ENCODE measurements at places on chromosomes 2 and 18.

- no peak for DNase-seq
These were observed 45.1 kb downstream of the ARHGEF33 start for GRCh38 chr2:38934742-38935141.

GRCh38 chr18:75071484-75071785 lies 137.5 kb downstream of the PTGR3 start:
- no peak for DNase-seq

- no peak for DNase-seq
These were observed 638.0 kb downstream of the NYAP2 start for GRCh38 chr2:226037526-226037925.

GRCh38 chr2:226117510-226118065 lies 682.0 kb downstream of the IRS1 start:
- DNase-seq = peak; percentile 65

DNA sequence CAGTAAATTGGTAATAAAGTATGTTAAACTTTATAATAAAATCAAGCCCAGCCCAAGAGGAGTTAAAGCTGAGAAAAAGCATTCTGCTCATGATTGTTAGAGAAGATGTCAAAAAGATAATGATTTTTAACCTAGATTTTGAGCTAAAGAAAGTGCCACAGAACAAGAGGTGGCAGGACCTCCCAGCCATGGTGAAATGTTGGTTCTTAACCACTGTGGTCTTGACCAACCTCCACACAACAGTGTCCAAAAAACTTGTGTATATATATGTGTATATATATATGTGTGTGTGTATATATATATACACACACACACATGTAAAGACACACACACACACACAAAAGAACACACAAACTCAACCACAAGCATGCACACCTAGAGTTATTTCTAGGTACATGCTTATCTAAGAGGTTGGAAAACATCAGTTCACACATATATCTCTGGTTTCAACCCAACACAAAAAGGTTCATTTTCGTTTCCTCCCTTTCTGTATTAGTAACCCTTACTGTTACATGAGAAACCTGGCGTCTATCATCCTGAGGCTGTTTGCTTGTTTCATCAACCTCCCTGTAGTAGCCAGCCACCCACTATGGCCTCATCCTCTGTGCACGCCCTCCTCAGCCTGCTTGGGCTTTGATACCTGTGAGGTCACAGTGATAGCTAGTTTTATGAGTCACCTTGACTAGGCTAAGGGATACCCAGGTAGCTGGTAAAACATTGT lies 631.8 kb upstream of the ID2 start:
- no peak for DNase-seq

- DNase-seq = no peak
These were observed 37.6 kb downstream of the ZNF516 start for GRCh38 chr18:76457475-76457874.

DNA sequence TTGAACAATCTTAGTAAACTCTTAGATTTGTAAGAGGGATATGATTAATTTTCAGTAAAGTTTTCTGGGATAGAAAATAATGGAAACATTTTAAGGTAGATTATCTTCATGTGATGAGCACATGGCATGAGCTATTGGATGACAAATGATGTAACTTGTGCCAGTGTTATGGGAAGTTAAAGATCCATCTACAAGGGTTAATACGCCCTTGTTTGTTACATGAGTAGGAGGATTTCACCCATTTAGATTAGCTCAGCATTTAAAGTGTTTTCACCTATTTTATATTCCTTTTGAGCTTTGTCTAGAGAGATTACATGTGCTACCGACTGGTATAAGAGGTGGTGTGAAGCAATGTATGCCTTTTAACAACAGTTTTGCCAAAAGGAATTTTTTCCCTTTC lies 5.6 kb downstream of the CLIP4 start:
- no peak for DNase-seq

Measured in fibroblast of skin of left biceps (primary cell).